Myocyte (in vitro differentiated cells): ENCODE measurements at places on chromosomes 1 and 21. TPM values are rescaled to one million over a fixed set of nuclear protein-coding genes. Genes with fewer than 3 reads are reported as not detected.

CLCN6 gene
- total RNA-seq: 16.0 and 22.2 TPM in 2 replicates

TMCO4 gene
- total RNA-seq: 11.0 and 15.8 TPM in 2 replicates

PCBP3 gene
- total RNA-seq: 1.5 and 1.7 TPM in 2 replicates

GRCh38 chr1:19730793-19731192, 66.1 kb downstream of the HTR6 start:
- no peak for DNase-seq

DNA sequence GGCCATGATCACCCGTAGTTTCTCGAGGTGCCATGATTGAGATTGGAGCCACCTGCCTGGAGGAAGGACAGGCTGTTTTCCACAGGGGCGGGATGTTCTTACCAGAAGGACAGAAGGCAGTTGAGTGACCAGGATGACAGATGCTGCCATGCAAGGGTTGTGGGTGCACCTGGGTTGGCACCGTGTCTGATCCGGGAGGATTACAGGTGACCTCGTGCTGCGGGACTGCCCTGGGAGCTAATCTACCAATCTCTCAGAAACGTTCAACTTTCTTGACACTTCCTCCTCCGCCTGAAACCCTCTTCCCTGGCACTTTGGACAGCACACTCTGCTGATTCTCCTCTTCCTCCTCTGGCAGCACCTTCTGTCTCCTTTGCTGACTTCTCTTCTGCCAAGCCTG, 13.8 kb upstream of the SLC6A9 start:
- DNase-seq: no peak

DNA sequence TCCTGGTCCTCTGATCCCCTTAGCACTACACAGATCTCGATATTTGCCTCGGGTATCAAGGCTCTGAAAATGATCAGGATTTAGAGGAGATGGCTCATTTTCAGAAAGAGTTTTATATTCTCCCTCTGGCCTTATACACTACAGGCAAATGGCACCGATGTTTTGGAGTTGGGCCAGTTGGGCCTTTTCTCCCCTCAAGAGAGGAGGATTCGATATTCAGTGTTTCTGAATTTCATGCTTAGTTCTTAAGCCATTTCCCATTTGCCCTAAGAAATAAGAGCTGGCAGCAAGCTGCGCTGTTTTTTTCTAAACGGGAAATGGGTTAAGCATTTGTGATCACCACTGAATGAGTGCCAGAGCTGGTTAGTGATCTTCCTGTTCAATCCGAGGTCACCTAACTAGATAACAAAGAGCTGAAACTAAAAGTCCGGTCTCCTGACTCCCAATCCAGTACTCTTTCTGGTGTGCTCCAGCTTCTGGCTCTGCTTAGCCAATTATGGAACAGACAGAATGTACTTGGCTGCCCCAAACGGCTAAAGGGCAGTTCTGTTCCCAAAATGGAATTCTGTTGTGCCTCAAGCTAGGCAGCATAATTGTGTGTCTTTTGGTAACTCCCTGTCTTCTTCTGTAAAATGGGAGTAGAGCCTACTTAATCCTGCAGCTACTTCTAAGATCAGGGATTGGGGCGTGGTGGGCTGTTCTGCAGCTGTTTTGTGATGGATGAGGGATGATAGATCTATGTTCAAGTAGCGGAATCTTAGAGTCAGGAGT, 1.2 kb upstream of the CPT2 start:
- no peak for DNase-seq
